ENCODE measurements at places on chromosomes 5 and 9.

DNA sequence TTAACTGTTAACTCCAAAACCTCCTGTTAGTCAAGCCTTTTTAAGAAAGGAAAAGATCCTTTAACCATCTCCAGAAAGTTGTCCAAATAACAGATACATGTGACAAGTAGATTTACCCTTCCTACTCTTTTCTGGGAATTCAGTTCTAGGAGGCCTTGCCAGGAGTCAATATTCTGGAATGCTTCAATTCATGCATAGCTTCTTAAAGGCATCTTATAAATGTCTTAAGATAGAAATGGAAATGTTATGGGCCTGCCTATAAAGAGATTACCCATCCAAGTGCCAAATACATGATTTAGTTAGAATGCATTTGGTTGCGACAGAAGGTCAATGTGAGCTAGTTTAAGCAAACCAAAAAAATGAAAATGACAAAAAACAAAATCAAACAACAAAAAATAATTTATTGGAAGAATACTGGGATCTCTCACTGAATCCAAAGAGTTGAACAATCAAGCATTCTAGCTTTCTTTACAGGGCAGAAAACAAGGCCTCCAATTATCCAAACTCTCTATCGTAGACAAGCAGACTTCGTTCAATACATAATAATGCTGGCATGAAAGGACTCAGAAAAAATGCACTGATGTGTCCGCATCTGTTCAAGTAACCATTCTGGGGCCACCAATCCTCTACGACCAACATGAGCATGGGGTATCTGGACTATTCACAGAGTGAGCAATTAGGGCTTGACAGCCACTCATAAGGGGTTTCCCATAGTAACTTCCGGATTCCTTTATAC is 188.6 kb downstream of the CTNND2 start:
- H3K36me3 ChIP-seq = no peaks in the 10 kb centered on the region
- no peak overlapping the region for H3K27ac ChIP-seq
- H3K4me3 ChIP-seq = no peak overlapping the region
- no peaks in the 10 kb centered on the region for H3K27me3 ChIP-seq
- no peak for DNase-seq

DNA sequence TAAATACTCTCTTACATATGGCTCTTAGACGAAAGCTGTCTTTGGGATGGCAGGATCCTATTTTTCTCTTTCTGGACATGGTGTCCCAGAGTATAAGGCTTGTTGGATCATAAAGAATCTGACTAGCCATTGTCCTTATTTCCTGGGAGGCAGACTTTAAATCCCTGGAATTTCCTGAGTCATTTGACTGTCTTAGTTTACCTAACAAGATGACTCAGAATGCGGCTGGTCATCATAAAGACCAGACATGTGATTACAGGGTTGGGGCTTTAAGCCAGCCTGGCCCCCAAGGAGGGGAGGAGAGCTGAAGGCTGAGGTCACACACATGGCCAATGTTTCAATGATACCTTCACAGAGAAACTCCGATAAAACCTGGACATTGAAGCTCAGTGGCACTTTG is 37.2 kb downstream of the FAM240B start:
- H3K36me3 ChIP-seq = no peaks in the 10 kb centered on the region
- no peak overlapping the region for H3K27ac ChIP-seq
- no peak overlapping the region for H3K4me3 ChIP-seq
- H3K4me1 ChIP-seq = no peaks in the 10 kb centered on the region

DNA sequence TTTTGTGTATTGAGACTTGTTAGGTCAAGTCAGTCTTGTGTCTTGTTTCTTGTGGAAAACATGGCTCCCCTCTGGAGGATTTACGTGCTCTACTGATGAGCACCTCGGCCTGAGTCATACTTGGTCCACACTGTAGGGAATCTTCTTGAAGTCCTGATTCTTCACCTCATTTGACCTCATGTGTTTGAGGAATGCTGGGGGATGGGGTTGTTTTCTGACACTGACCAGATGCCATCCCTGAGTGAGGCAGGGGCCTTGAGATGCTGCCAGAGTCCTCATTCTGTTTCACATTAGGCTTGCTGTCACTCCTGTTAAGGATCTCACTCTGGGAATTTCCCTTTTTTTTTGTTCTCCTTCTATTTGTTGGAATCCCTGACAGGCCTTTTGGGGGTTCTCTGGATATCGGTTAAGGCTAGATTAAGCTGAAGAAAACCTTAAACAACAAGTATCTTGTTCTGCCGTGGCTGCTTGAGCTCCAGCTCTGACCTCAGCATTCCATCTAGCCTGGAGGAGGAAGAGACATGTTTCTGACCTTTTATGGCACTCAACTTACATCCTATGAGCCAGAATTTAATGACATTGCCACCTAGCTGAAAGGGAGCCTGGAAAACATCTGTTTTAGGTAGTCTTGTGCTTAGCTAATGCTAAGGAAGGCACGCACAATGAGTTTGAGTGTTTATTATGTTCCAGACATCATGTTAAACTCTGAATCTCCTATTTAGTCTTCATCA is 20.6 kb downstream of the TCOF1 start:
- no peak for DNase-seq
- H3K27me3 ChIP-seq = no peaks in the 10 kb centered on the region
- no peak overlapping the region for H3K27ac ChIP-seq
- H3K4me3 ChIP-seq = no peak overlapping the region

GRCh38 chr9:5041390-5042115 is 56.5 kb downstream of the JAK2 start:
- H3K36me3 ChIP-seq = peaks cover 15% of the 10 kb centered on the region
- peak; percentile 55 for DNase-seq
- H3K27me3 ChIP-seq = no peaks in the 10 kb centered on the region

- H3K27me3 ChIP-seq = no peaks in the 10 kb centered on the region
- no peaks in the 10 kb centered on the region for H3K36me3 ChIP-seq
- H3K4me1 ChIP-seq = peaks cover 9% of the 10 kb centered on the region
- H3K27ac ChIP-seq = no peak overlapping the region
- H3K4me3 ChIP-seq = no peak overlapping the region
Observed at GRCh38 chr9:71675105-71675856, 93.0 kb downstream of the CEMIP2 start.

DNA sequence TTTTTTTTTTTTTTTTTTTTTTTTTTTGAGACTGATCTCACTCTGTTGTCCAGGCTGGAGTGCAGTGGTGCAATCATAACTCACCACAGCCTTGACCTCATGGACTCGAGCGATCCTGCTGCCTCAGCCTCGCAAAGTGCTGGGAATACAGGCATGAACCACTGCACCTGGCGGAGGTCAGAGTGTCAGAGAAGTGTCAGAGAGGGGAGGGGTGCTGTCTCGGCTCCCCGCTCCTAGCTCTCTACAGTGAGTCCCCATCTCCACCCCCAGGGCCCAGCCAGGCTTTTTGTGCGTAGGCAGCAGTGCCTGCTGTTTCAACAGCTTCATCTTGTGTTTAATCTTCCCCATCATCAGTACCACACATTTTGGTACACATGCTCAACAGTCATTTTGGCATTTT is 38.3 kb downstream of the SAR1B start:
- no peaks in the 10 kb centered on the region for H3K36me3 ChIP-seq
- no peaks in the 10 kb centered on the region for H3K27me3 ChIP-seq
- no peak overlapping the region for H3K4me3 ChIP-seq
- no peak for DNase-seq
- peaks cover 3% of the 10 kb centered on the region for H3K4me1 ChIP-seq

All from heart left ventricle (tissue), 16 donors.